ENCODE measurements at places on chromosomes 3 and 15. TPM values are rescaled to one million over a fixed set of nuclear protein-coding genes. Genes with fewer than 3 reads are reported as not detected.

- peaks cover 9% of the 10 kb centered on the region for H3K27me3 ChIP-seq
- H3K4me1 ChIP-seq, result peaks cover 5% of the 10 kb centered on the region
- no peak overlapping the region for H3K27ac ChIP-seq
- no peak overlapping the region for H3K4me3 ChIP-seq
These were observed 48.8 kb downstream of the WWTR1 start for GRCh38 chr3:149608987-149609386.

- H3K36me3 ChIP-seq, result peaks cover 14% of the 10 kb centered on the region
- H3K27ac ChIP-seq, result no peak overlapping the region
- no peak for DNase-seq
- H3K4me1 ChIP-seq, result peaks cover 6% of the 10 kb centered on the region
- H3K4me3 ChIP-seq, result no peak overlapping the region
- no peaks in the 10 kb centered on the region for H3K27me3 ChIP-seq
These were observed 36.1 kb downstream of the CFAP44 start for GRCh38 chr3:113405180-113405579.

- no peaks in the 10 kb centered on the region for H3K4me1 ChIP-seq
- DNase-seq, result no peak
- no peaks in the 10 kb centered on the region for H3K36me3 ChIP-seq
- H3K27me3 ChIP-seq, result no peaks in the 10 kb centered on the region
- no peak overlapping the region for H3K4me3 ChIP-seq
- H3K27ac ChIP-seq, result no peak overlapping the region
These were observed 230.9 kb upstream of the FEZF2 start for GRCh38 chr3:62604298-62604697.

- H3K4me1 ChIP-seq, result peaks cover 13% of the 10 kb centered on the region
- H3K27ac ChIP-seq, result no peak overlapping the region
- no peak for DNase-seq
These were observed 25.2 kb upstream of the DOCK3 start for GRCh38 chr3:50649451-50649931.

DNA sequence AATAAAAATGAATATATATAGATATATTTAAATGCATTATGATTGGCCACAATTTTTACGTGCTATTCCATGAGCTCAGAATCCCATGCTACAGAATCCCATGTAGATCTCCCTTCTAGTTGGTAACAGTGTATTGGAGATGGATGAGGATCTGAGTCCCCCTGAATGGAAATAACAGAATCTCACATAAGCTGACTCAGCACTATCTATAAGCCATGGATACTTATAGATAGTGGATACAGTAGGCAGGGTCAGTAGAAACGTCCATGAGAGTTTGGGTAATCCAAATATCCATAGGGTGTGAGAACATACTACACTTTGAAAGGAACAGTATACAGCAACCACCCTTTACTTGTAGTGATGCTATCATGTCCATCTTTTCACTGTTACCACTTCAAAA is 375.4 kb downstream of the EPHA6 start:
- no peaks in the 10 kb centered on the region for H3K4me1 ChIP-seq
- no peak overlapping the region for H3K27ac ChIP-seq
- no peaks in the 10 kb centered on the region for H3K36me3 ChIP-seq
- no peaks in the 10 kb centered on the region for H3K27me3 ChIP-seq

- H3K27me3 ChIP-seq, result no peaks in the 10 kb centered on the region
- H3K4me1 ChIP-seq, result no peaks in the 10 kb centered on the region
- no peaks in the 10 kb centered on the region for H3K36me3 ChIP-seq
- no peak overlapping the region for H3K27ac ChIP-seq
- DNase-seq, result no peak
These were observed 167.4 kb downstream of the NTRK3 start for GRCh38 chr15:88089024-88089620.

- no peaks in the 10 kb centered on the region for H3K36me3 ChIP-seq
- H3K27me3 ChIP-seq, result peaks cover 62% of the 10 kb centered on the region
- H3K27ac ChIP-seq, result no peak overlapping the region
- peaks cover 7% of the 10 kb centered on the region for H3K4me1 ChIP-seq
- DNase-seq, result no peak
- no peak overlapping the region for H3K4me3 ChIP-seq
These were observed 2.0 kb upstream of the ST8SIA2 start for GRCh38 chr15:92391640-92392039.

GRCh38 chr3:47418167-47419082 is 37.6 kb downstream of the PTPN23 start:
- no peaks in the 10 kb centered on the region for H3K27me3 ChIP-seq
- no peak overlapping the region for H3K27ac ChIP-seq
- peaks cover 19% of the 10 kb centered on the region for H3K36me3 ChIP-seq
- peaks cover 14% of the 10 kb centered on the region for H3K4me1 ChIP-seq
- H3K4me3 ChIP-seq, result no peak overlapping the region

DNA sequence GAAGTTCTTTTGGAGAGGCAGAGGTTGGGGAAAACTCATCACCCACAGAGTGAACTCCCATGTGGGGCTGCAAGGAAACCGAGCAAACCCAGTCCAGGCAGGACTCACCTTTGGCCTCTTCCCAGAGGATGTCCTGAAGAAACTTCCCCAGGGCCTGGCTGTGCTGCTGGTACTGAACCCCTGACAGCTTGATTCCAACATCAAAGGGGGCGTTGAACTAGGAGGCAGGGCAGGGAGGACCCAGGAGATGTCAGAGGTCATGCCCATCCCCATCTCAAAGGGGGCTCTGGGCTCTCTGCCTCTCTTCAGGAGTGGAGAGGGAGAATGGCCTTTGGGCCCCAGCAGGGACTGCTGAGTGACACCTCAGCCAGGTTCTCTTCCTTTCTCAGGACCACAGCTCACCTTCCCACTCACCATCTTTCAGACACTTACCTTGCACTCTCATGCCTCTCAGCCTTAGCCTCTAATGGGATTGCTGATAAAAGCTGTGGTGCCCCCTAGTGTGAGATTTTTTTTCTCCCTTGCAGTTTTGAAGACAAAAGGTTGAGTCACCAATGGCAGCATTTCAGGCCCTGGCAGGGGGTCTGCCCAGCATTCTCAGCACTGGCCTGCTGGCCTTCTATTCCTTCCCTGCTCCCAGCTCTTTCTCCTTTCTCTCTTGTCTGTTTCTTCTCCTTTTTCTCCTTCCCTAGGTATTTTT is 6.0 kb downstream of the GHRL start:
- peaks cover 51% of the 10 kb centered on the region for H3K36me3 ChIP-seq
- peak overlapping the region; percentile 14 for H3K27ac ChIP-seq
- H3K4me3 ChIP-seq, result no peak overlapping the region
- DNase-seq, result peak; percentile 45

- no peak for DNase-seq
- H3K27ac ChIP-seq, result no peak overlapping the region
- H3K4me3 ChIP-seq, result no peak overlapping the region
- H3K36me3 ChIP-seq, result no peaks in the 10 kb centered on the region
- peaks cover 25% of the 10 kb centered on the region for H3K27me3 ChIP-seq
These were observed 10.4 kb upstream of the ABHD17C start for GRCh38 chr15:80684697-80685096.

GRCh38 chr3:193593668-193594030 is 641 bp downstream of the OPA1 start:
- H3K27ac ChIP-seq, result peak overlapping the region; percentile 95
- H3K4me1 ChIP-seq, result peaks cover 53% of the 10 kb centered on the region
- peak overlapping the region; percentile 97 for H3K4me3 ChIP-seq
- peaks cover 27% of the 10 kb centered on the region for H3K36me3 ChIP-seq

GRCh38 chr3:32880225-32880624 is 62.4 kb downstream of the TRIM71 start:
- peaks cover 23% of the 10 kb centered on the region for H3K4me1 ChIP-seq
- H3K36me3 ChIP-seq, result no peaks in the 10 kb centered on the region
- H3K27me3 ChIP-seq, result peaks cover 47% of the 10 kb centered on the region
- H3K4me3 ChIP-seq, result no peak overlapping the region
- no peak overlapping the region for H3K27ac ChIP-seq

GRCh38 chr3:142027735-142028134 is 121.6 kb downstream of the TFDP2 start:
- no peak overlapping the region for H3K27ac ChIP-seq
- H3K36me3 ChIP-seq, result no peaks in the 10 kb centered on the region
- H3K27me3 ChIP-seq, result no peaks in the 10 kb centered on the region
- no peak for DNase-seq
- H3K4me1 ChIP-seq, result peaks cover 13% of the 10 kb centered on the region

DNA sequence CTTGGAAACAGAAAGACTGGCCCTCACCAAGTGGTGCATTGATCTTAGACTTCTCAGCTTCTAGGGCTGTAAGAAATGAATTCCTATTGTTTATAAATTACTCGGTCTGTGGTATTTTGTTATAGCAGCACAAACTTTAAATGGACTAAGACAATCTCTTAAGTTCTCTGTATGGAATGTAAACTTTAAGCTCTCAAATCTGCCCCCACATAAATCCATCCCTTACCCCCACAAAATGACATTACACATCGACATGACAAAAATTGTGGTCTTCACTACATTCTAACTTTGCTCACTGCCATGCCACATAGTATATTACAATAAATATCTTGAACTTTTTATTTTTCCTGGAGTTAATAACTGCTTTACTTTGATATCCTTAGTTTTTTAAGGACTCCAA is 121.3 kb downstream of the MYLK start:
- no peak overlapping the region for H3K27ac ChIP-seq
- peaks cover 7% of the 10 kb centered on the region for H3K4me1 ChIP-seq
- H3K36me3 ChIP-seq, result no peaks in the 10 kb centered on the region

Gene GALNT15
- not detected for total RNA-seq

Gene NEIL1
- total RNA-seq, result 7.0 TPM

Gene PLA1A
- not detected for total RNA-seq

Gene MKRN3
- 5.0 TPM for total RNA-seq

Data from activated CD4-positive, alpha-beta memory T cell treated with anti-CD3 and anti-CD28 coated beads, Interleukin-2, amount 10 ng/mL, durations not matched to agents 7 days and 5 days (primary cell).